ENCODE measurements at places on chromosomes 6 and 20. TPM values are rescaled to one million over a fixed set of nuclear protein-coding genes. Genes with fewer than 3 reads are reported as not detected.

The NQO2 gene
- 6.1 TPM for total RNA-seq

The ETV7 gene
- total RNA-seq, result not detected

The CPNE5 gene
- total RNA-seq, result 12.6 TPM

The SULF2 gene
- total RNA-seq, result 18.8 TPM

The DPPA5 gene
- total RNA-seq, result not detected

The HLA-DQA2 gene
- total RNA-seq, result not detected

The SRMS gene
- total RNA-seq, result not detected

The RNASET2 gene
- total RNA-seq, result 16.7 TPM

All from frontal cortex (tissue), 4 donors.